ENCODE measurements at places on chromosomes 16 and 17. TPM values are rescaled to one million over a fixed set of nuclear protein-coding genes. Genes with fewer than 3 reads are reported as not detected.

The STAT5A gene
- 7.3 TPM for total RNA-seq

The ITGAE gene
- total RNA-seq, result 84.6 TPM

The HSF5 gene
- not detected for total RNA-seq

The NDEL1 gene
- total RNA-seq, result 77.6 TPM
